ENCODE measurements at places on chromosomes 4 and X. TPM values are rescaled to one million over a fixed set of nuclear protein-coding genes. Genes with fewer than 3 reads are reported as not detected.

VCX3B gene
- not detected for total RNA-seq

SHROOM4 gene
- not detected for total RNA-seq

UGT2B17 gene
- not detected for total RNA-seq

CT45A1 gene
- not detected for total RNA-seq

DNA sequence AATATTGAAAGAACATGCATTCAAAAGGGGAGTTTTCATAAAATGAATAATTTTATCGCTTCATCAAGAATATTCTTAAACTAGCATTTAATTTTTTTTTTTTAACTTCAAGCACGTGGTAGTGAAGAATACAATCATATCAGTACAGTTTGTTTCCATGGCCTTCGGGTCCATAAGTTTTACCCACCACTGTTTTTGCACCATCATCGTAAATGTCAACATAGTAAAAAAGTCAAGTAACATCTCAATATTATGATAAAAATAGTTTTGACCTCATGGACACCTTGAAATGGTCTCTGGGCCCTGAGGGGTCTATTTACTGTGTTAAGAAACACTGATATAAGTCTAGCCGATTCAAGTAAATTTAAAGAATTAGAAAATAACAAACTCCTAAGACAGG is 80.2 kb downstream of the ANKRD17 start:
- H3K36me3 ChIP-seq: peaks cover 11% of the 10 kb centered on the region
- no peaks in the 10 kb centered on the region for H3K4me1 ChIP-seq
- H3K27ac ChIP-seq: no peak overlapping the region
- no peak for DNase-seq
- no peaks in the 10 kb centered on the region for H3K27me3 ChIP-seq
- H3K4me3 ChIP-seq: no peak overlapping the region

DNA sequence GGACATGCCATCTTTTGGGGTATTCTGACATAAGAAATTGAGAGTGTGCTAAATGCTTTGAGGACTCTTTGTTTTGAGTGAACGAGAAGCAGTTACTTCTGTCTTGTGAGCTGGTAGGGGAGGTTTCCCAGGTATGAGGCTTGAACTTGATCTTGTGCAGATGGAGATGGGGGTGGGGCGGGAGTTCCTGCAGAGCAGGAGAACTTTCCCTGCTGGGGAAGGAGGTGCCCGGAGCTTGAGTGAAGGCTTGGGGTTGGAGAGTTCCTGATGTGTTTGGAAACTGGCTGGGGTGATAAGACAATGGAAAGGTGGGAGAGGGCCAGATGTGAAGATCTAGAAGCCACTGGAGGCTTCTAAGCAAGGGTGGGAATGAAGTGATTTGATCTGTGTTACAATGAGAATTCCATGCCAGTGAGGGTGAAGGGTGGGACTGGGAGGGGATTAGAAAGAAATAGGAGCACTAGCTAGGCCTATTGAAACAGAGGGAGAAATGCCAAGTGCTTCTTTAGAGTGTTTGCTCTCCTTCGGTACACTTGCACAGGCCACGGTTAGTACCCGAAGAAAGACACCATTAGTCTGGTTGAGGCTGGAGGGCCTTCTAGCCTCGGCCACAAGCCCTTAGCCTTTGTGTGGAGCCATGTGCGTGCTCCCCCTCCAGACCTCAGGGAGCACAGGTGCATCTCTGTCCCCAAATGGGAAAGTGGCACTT is 103.5 kb upstream of the STOX2 start:
- H3K27me3 ChIP-seq: peaks cover 2% of the 10 kb centered on the region
- H3K4me3 ChIP-seq: no peak overlapping the region
- H3K36me3 ChIP-seq: no peaks in the 10 kb centered on the region
- no peak overlapping the region for H3K27ac ChIP-seq

- H3K27ac ChIP-seq: no peak overlapping the region
- H3K4me1 ChIP-seq: no peaks in the 10 kb centered on the region
- no peaks in the 10 kb centered on the region for H3K36me3 ChIP-seq
Measured at GRCh38 chrX:54799046-54799445, 991 bp upstream of the ITIH6 start.

DNA sequence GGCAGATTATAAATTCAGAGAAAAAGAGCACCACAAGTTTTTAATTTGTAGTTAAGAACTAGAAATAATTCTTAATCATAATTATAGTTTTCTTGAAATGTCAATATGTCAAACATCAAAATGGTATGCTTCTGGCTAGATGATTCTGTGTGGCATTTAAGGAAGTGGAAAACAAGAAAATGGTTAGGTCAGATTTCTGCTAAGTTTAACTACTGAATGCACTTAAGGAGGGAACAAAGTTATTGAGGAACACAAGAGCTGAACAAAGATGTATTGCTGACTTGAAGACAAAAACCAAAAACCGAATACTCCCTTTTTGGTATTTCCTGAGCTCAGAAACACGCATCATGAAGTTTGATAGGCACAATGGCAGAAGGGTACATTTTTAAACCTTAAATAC is 58.7 kb upstream of the GPR34 start:
- no peaks in the 10 kb centered on the region for H3K36me3 ChIP-seq
- no peak overlapping the region for H3K27ac ChIP-seq
- no peak overlapping the region for H3K4me3 ChIP-seq
- H3K27me3 ChIP-seq: no peaks in the 10 kb centered on the region
- no peak for DNase-seq

All from T-cell (primary cell).